ENCODE measurements at places on chromosomes 13 and 19.

- DNase-seq = no peak
Observed at GRCh38 chr13:100068133-100068931, 20.6 kb upstream of the PCCA start.

GRCh38 chr19:51123381-51123800 lies 1.3 kb upstream of the SIGLEC9 start:
- DNase-seq = no peak

GRCh38 chr13:50636007-50636704 lies 207.3 kb downstream of the DLEU7 start:
- DNase-seq = no peak

- DNase-seq = no peak
Observed at GRCh38 chr13:90798381-90798780, 549.1 kb upstream of the MIR17HG start.

- no peak for DNase-seq
Observed at GRCh38 chr19:56356944-56357343, 36.4 kb downstream of the ZNF582 start.

DNA sequence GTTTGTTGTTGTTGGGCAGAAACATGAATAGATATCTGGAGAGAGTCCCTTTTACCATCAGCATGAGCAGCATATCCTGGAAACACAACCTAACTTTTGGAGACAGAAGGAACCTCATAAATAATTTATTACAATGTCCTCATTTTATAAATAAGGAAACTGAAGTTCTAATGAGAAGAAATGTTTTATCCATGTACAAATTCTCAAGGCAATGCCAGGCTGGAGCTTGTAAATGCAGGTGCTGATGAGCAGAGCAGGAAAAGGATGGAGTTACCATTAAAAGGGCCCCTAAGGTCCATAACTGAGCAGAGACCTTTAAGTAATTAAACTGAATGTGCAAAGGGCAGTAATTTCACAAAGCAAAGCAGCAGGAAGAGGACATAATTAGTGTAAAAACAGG lies 17.3 kb downstream of the LCP1 start:
- no peak for DNase-seq

DNA sequence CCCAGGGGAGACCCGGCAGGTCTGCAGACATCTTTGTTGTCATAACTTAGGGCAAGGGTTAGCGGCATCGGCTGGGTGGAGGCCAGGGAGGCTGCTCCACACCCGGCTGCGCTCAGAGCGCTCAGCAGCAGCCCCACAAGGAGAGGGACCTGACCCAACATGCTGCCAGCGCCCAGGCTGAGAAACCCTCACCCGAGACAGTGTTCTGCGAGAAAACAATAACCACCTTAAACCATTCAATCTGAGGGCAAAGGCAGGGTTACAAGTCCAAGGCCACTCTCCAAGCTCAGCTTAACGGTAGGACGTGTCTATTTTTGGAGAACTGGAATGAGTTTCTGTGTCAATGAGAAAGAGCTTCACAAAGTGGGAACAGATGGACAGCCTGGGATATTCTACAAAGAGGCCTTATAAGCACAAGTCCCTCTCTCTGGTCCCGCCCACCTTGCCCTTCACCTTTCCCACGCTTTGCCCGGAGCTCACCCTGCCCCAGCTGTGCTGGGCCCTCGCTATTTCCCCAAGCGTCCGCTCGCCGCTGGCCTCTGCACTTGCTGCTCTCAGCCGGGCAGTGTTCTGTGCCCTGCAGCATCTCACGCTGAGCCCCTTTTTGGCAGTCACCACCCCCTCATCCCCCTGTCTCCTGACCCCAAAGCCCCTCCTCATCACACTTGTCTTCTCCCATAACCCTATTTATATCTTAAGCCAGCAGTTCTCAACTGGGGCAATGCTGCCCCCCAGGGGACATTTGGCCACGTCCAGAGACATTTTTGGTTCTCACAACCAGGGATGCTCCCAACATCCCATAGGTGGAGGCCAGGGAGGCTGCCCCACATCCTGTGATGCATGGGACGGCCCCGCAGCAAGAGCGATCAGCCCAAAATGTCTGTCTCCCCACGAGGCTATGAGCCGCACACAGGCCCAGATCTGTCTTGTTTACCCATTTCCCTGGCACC lies 17.6 kb downstream of the PPP1R12C start:
- DNase-seq = no peak

DNA sequence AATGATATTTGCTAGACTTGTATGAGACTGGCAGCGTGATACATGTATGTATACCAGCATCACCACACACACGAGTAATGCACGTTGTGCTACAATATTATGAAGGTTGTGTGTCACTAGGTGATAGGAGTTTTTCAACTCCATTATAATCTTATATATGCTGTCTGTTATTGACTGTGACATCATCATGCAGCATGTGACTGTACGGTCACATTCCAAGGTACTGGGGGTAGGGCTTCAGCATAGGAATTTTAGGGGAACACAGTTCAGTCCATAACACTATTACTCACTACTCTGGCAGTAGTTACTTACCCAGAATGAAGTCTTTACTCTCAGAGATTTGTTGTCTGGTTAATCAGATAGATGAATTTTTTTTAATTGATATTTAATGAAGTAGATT lies 91.1 kb downstream of the CDK8 start:
- DNase-seq = no peak

GRCh38 chr19:31350693-31351055 lies 1.4 kb upstream of the TSHZ3 start:
- no peak for DNase-seq

GRCh38 chr19:54478677-54479266 lies 5.7 kb upstream of the CDC42EP5 start:
- DNase-seq = peak; percentile 43

- no peak for DNase-seq
Observed at GRCh38 chr13:95193509-95194230, 107.6 kb downstream of the ABCC4 start.

- DNase-seq = no peak
Observed at GRCh38 chr13:21986602-21987001, 315.7 kb downstream of the FGF9 start.

DNA sequence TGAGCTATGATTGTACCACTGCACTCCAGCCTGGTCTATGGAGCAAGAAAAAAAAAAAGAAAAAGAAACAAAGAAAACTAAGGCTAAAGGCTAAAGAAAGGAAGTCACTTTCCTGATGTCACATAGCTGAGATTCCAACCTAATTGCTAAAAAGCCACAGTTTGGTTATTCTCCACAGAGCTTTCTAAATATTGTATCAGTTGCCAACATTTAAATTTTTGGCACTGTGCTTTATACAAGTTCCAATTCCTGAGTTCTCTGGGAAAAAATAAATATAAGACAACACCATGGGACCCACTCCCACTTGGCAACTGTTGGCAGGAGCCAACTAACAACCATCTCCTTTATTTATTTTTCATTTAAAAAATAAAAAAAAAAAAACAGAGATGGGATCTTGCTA lies 11.2 kb upstream of the LYPD3 start:
- DNase-seq = no peak

- DNase-seq = peak; percentile 72
Observed at GRCh38 chr19:50817941-50818858, 5.4 kb downstream of the KLK1 start.

DNA sequence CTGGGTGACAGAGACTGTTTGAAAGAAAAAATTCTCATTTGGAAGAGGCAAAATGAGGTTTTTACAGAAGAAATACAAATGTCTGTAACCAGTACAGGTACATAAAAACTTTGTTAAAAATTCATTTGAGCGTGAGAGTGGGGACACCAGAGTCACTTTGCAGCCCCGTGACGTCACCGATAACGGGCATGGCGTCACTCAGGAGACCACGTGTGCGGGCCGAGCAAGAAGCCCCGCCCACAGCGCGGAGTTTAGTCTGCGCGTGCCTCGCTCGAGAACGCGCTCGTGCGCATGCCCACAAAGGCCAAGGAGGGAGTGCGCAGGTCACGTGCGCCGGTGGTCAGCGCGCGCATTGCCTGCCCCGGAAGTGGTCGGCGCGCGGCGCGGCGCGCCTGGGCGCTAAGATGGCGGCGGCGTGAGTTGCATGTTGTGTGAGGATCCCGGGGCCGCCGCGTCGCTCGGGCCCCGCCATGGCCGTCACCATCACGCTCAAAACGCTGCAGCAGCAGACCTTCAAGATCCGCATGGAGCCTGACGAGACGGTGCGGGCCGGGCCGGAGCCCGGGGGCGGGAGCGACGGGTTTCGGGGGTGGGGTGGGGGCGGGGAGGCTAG lies at the start of gene RAD23A:
Gene RAD23A (plus strand): TSS at position 384 of the 613 bp plus-strand sequence. CDS start 87 bp downstream, at position 471.
- DNase-seq = peak; percentile 98

DNA sequence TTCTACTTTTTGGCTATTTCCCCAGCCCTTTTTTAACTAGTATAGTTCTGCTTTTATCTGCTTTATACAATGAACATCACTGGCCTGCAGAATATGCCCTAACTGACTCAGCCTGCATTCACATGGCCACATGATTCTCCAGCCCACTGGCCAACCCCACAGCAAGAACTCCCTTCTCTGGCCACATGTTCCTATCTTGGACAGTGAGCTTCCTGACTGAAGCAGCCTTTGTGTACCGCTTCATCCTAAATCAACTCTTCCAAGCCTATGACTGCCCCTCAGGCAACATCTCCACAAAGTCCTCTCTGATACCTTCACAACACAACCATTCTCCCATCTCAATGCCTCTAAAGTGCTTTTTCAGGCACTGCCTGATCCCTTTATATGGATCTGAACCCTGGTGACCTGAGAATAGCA lies 214.1 kb downstream of the COL4A1 start:
- no peak for DNase-seq

- no peak for DNase-seq
Observed at GRCh38 chr13:99590519-99591011, 89.3 kb downstream of the TM9SF2 start.

GRCh38 chr19:10379880-10380312 lies 476 bp downstream of the TYK2 start:
- peak; percentile 28 for DNase-seq

DNA sequence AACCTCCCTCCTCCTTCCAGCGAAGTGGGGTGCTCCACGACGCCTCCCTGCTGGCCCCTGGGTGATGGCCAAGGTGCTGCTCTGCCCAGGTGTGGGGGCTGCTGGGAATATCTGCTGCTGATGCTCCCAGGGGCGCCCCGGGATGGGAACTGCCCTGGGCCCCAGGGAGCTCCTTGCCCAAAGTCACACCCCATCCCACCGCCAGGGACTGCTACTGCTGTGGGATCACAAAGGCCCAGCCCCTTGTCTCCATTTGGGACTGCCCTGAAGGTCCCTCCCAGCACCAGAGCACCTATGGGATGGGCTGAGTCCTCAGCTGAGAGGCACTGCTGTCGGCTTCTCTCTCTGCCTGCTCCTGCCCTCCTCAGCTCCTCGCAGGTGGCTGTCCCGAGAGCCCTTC lies 19.0 kb downstream of the CHST8 start:
- no peak for DNase-seq

DNA sequence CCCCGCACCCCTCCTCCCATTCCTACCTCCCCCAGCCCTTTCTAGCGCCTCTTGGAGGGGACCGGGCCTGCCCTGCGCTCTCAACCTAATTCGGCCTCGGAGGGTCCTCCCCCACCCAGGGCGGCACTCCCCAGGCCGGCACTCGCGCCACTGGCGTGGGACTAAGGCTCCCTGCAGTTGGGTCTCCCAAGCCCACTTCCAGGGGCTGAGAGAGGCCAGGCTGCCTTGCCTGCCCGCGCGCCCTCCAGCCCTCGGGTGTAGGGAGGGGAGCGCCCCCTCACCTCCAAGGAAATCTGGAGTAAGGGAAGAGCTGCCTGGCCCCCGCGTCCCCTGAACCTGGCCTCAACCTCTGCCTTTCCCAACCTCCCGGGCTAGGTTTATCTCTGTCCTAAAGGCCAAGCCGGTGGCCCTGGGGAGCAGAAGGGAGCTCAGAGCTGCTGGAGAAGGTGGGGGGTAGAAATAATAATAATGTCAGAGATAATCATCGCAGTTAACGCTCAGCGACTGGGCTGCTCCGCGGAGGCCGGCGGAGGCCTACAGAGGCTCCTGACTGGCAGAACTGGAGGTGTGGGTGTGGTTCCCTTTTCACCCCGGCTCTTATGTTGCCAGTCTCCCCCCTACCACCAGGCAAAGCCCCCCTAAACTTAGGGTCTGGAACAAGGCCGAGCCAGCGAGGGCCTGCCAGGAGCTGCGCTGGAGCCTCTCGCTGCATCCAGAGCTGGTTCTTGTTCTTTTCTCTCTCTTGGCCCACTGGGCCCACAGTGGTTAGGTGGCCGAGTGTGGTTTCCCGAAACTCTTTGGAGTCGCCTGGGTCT lies 9.6 kb downstream of the ZIC2 start:
- DNase-seq = no peak

DNA sequence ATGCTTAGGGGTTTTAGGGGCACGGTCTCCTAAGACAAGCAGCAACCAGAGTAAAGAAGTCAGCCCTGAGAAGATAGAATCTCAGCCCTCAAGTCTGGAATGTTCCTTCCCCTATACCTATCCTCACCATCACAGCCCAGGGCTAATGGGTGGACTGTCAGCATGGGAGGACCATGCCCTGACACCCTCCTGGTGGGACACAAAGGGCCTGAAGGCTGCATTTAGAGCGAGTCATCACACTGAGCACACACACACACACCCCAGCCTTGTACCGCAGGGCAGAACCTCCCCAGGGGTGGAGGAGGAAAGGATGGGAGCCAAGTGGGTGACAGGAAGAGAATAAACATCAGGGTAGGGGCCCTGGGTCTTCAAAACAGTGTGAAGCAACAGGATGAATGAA lies 174.8 kb upstream of the SERP2 start:
- no peak for DNase-seq

DNA sequence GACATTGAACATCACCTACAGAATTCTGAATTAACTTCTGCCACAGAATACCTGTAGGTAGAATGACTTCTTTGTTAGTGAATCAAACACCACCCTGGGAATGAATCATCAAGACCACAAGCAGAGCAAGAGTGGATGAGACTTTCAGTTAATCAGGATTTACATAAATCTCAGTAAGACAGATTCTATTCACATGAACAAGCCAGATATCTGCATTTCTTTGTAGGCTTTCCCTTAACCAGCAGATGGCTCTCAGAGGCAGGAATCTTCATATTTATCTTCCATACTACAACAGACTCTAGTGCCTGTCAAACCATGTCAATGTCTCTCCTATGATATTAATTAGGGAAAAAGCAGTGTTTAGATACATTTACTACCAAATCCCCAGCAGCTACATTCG lies 412.1 kb downstream of the KLF12 start:
- no peak for DNase-seq

DNA sequence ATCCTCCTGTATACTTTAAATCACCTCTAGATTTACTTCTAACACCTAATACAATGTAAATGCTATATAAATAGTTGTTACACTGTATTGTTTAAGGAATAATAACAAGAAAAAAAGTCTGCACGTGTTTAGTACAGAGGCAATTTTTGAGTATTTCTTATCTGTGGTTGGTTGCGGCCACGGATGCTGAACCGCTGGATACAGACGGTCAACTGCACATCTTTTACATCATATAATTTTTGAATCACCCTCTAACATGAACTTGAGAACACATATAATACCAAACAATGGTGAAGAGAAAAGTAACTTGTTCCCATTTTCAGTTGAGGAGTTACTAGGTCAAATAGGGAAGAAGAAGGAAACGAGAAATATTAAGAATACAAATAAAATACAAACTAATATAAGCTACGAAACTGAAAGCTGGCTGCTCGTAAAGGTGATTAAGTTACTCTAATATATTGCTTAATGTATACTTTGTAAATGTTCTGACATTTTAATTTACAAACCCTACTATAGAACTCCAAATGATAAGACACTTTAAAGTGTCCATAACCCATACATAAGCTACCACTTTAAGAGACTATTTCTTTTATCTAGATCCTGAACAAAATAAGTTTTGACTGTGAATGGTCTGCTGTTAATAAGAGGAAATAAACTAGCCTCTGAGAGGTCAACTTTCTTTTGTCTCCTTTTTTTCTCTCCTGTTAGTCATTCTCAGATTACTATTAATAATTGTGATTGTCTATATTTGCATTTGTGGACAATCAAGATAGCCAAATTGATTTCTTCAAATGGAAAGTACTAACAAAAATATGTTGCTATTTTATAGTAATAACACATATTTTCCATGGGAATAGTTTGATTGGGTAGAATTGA lies 457.4 kb downstream of the DIAPH3 start:
- DNase-seq = no peak

All from hematopoietic multipotent progenitor cell treated with erythropoietin and hydrocortisone succinate and interleukin-3 and kit ligand, for 8 days (in vitro differentiated cells).